ENCODE measurements at places on chromosomes 6 and 20.

DNA sequence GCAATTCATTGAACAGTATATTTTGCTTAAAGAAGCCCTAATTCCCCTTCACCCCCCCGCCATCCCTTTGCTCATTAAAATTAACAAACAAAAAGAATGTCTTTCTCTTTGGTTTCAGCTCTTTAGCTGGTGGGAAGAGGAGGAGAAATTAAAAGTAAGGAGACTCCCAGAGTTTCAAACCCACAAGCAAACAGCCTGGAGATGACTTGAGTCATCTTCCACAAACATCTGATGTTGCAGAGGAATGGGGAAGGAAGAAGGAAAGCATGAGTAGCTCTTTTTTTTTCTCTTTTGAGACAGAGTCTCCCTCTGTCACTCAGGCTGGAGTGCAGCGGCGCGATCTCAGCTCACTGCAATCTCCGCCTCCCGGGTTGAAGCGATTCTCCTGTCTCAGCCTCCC, 189.6 kb downstream of the ADAT2 start:
- DNase-seq = no peak

DNA sequence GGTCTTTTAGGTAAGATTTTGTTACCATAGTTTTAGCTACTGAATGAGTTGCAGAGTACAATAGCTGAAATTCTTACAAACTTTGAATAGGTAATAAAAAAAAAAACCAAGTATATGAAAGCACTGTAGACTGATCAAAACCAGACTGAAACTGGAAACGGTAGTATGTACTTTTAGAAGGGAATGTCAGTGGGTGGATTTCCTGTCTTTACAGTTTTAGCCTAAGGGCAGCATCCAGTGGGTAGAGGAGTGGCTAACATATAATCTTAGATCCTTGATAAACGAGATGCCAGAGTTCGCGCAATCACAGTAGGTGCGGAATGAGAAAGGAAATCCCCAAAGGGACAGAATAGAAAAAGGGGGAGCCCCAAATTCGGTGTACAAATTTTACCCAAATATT, 385.9 kb upstream of the RUNX2 start:
- DNase-seq = no peak

- no peak for DNase-seq
Measured at GRCh38 chr20:58308680-58309527, 611 bp upstream of the RAB22A start.

DNA sequence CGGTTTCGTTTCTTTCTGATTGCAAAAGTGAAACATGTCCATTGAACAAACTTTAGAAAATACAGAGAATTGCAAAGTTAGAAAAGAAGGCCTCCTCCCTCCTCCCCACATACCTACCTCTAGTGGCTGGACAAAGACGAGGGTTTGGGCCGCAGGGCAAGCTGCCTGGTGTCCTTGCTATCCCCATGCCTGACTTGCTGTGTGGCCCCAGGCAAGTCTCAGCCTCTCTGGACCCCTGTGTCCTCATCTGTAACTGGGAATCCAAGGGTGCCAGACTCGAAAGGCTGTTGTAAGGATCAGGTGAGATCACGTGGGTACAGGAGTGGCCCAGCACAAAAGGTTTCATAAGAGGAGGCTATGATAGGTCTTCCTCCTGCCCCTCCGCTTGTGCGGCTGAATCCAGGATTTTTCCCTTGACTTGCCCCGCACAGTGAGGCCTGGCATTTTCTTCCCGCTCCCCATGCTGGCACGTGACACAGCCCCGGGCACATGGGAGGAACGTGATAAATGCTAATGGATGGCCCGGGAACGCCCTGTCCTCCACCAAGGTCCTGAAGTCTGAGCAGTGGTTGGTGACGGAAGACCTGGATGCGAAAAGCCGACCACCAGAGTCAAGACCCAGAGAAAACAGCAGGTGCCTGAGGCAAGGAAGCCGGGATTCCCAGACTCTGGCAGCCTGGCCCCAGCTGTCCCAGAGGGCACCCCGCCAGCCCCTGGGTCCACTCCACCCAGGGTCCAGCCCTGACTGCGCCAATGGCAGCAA, 55.8 kb downstream of the UBE2V1 start:
- DNase-seq = no peak

DNA sequence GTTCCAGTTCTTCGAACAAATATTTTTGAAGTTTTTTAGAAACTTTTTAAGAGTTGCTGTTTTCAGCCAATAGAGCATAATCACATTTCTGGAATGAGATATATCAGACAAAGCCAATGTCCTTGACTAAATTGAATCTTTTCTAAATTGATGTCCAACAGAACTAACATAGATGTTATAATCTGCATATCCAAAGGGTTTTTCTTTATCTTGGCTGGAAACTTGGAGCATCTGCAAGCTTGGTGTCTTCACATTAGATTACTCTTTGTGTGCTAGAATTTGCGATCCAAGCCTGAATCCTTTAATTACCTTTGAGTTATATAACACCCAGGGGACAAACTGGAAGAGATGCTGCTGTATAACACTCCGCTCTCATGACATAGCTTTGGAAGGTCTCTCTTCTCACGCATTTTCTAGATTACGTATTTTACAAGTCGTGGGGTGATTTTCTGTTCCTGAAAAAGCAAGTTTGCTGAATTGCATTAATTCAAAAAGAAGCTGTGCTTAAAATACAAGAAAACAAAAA, 64.4 kb upstream of the FUCA2 start:
- DNase-seq = no peak

- no peak for DNase-seq
Measured at GRCh38 chr6:129183187-129183591, 300.3 kb downstream of the LAMA2 start.
